ENCODE measurements at places on chromosomes 2 and 18.

GRCh38 chr2:232342635-232343565 lies 35.7 kb upstream of the ALPP start:
- DNase-seq: no peak

DNA sequence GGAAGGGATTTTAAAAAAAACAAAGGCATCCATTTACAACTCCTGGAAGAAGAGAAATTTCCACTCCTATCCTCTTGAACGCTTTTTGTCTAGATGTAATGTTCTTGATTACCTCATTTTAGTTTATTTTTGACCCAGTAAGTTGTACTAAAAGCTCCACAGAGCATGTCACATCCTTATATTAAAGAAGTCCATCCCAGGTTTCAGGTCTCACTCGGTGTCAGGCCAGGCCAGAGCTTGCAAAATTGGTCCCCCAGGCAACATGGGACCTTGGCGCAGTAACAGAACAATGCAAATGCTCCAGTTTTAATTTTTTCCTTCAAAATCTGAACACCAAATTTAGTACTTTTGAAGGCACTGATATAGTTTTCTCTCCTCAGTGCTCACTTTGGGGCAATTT lies 218.4 kb upstream of the REV1 start:
- DNase-seq: no peak

DNA sequence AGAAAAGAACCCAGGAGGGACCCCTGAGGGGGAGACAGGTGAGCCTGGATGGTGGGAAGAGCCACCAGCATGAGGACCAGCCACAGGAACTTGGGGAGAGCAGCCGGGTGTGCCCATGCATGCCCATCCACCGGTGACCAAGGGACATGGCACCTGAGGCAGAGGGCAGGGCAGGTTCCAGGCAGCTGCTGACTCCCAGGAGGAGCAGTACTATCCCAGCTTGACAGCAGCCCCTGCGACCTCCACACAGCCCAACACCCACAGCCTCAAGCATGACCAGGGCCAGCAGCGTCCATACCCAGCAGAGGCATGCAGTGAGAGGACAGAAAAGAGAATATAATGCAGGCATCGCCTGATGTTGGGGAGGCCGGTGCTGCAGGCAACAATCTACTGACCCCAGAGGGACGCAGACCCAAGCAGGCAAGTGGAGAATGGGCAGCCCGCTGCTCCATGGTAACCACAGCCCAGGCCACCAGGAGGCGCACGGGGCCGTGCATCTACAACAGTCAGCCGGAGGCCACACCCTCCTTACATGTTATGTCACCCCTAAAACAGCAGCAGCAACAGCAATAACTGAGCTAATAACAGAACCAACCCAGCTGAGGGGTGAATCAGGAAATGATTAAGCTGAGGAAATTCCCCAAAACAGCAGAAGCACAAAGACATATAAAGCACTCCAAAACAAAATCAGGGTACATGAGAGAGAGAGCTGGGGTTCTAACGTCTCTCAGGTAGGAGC lies 44.1 kb downstream of the ANKMY1 start:
- DNase-seq: no peak

GRCh38 chr2:8049176-8049575 lies 632.7 kb upstream of the ID2 start:
- no peak for DNase-seq

GRCh38 chr2:159157361-159158209 lies 128.9 kb downstream of the WDSUB1 start:
- no peak for DNase-seq

- no peak for DNase-seq
Observed at GRCh38 chr2:142562900-142563299, 314.6 kb upstream of the KYNU start.

- no peak for DNase-seq
Observed at GRCh38 chr2:43105586-43106558, 120.5 kb downstream of the ZFP36L2 start.

- DNase-seq: no peak
Observed at GRCh38 chr2:222433332-222434173, 9.2 kb downstream of the SGPP2 start.

DNA sequence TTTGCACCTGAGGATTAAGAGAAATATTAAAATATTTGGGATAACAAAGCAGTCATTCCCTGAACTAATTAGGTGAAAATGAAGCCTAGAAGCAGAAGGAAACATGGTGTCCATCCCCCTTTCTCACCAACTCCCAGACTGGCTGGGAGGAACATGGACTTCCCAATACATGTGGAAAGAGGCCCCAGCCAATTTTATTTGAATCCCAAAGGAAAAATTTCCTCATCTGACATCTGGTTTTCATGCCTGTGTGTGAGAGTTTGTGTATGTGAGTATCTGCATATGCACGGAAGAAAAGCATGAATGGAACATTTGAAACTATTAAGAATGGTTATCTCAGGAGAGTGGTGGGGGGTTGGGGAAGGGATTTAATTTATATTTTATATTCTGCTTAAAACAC lies 84.3 kb downstream of the COPS8 start:
- no peak for DNase-seq

DNA sequence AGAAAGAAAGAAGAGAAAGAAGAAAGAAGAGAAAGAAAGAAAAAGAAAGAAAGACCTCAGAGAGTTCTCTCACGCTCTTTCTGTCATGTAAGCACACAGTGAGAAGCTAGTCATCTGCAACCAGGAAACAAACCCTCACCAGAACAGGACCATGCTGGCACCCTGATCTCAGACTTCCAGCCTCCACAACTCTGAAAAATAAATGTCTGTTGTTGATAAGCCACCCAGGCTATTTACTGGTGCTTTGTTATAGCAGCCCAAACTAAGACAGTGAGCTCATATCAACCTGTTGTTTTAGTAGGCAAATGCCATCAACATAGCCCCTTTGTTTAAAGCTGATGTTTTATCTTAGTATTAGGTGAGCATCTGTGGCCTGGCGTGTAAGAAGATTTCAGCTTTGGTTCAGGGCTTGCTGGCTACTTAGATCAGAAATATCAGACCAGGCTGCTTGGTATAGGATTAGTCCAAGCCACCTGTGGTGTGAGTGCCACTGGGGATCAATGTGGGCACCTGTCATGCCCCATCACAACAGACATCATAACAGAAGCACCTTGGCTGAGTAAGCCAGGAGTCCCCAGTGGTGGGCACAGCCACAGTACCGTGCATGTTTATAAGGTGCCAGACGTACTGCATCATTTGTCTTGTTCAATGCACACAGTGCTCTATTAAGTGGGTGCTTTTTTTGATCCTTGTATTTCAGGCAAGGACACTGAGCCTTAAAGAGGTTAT lies 94.4 kb downstream of the LBH start:
- no peak for DNase-seq

DNA sequence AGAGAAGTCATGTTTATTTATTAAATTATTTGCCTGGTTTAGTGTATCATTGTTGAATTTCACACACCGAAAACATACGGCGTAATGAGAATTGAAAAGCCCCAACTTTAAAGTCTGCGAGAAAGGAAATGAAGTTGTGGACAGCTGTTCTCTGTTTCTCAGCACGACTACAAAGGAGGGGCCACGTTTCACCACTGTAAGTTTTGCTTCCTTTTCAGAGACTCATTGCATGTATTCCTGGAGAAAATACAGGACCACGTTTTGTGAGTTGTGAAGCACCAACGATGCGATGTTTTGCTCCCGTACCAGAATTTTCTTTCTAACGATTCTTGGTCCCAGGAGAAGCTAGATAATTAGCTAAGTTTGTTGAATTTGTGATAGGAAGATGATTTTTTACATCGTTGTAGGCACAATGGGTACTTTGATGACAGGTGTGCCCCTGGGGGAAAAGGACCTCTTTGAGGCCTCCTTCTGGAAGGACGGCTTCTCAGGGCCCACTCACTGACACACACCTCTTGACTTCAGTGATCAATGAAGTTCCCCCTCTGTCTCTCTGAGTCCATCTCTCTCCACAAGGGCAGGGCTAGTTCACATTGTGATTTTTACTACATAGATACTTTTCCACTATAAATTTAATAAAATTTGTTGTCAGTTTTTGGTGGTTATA lies 23.7 kb upstream of the ACKR3 start:
- no peak for DNase-seq

DNA sequence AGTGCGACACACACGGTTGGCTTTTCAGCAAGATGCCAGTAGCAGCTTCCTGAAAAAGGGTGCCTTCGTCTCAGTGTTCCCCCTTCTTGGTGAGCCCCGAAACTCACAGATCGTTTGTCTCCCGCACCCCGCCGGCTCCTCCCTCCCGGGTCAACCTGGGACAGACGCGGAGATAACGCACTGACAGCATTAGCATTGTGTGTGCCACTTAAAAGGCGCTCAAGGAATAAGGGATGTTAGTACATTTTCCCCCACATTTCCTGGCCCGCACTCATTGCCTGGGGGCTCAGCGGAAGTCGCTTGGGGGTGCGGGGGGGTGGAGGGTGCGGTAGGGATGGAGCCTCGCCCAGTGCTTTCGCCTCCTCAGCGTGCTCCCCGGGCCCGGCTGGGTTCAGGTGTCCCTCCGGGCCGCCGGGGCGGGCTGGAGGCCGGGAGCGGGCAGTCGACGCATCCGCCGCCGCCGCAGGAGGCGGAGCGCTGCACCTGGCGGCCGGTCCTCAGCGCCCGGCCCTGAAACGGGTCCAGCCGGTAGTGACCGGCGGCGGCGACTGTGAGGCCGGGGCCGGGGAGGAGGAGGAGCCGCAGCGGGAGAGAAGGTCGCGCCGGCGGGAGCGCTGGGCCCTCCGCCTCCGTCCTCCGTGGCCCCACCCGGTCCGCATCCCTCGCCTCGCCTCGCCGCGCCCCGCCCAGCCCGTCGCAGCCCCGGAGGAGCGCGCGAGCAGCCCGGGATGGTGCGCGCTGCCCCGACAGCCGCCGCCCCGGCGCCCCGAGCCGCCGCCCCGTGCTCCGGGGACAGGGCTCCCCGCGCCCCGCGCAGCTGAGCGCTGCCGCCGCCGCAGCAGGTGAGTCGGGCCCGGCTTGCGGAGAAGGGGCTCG lies at the start of gene MFSD6:
Gene MFSD6, plus strand, starts transcription at position 694 of the 876 bp plus-strand sequence. CDS start 27,675 bp downstream, outside the sequence.
- no peak for DNase-seq

DNA sequence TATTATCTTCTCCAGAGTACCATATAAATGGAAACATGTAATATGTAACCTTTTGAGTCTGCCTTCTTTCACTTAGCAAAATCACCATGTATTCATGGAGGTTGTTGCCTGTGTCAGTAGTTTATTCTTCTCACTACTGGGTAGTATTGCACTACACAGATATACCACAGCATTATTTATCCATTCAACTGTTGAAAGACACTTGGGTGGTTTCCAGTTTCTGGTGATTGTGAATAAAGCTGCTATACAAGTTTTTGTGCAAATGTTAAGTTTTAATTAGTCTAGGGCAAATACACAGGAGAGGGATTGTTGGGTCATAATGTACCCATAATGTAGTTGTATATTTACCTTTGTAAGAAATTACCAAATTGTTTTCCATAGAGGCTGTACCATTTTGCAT lies 29.6 kb upstream of the RPRD1A start:
- no peak for DNase-seq

DNA sequence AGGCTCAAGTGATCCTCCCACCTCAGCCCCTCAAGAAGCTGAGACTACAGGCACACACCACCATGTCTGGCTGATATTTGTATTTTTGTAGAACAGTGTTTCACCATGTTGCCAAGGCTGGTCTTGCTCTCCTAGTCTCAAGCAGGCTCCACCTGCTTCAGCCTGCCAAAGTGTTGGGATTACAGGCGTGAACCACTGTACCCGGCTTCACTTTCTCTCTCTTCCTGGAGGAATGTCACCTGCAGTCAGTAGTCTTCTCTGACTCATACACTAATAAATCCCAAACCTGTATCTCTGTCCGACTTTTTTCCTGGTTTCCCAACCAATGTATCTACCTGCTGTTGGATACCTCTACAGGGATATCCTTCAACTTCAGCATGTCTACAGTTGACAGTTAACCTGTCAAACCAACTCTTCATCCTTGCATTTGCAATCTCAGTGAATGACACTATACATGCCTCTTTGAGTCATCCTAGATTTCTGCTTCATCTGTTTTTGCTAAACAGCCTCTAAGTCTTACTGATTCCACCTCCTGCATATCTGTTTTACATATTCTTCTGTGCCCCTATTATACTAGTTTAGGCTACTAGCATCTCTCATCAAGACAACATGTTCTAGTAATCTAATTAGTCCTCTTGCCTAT lies 54.5 kb downstream of the RBBP8 start:
- no peak for DNase-seq

GRCh38 chr2:74850496-74851190 lies 16.7 kb downstream of the HK2 start:
- no peak for DNase-seq

GRCh38 chr2:127626175-127626574 lies 19.8 kb upstream of the GPR17 start:
- no peak for DNase-seq

GRCh38 chr2:233108611-233109490 lies 48.7 kb downstream of the INPP5D start:
- no peak for DNase-seq

DNA sequence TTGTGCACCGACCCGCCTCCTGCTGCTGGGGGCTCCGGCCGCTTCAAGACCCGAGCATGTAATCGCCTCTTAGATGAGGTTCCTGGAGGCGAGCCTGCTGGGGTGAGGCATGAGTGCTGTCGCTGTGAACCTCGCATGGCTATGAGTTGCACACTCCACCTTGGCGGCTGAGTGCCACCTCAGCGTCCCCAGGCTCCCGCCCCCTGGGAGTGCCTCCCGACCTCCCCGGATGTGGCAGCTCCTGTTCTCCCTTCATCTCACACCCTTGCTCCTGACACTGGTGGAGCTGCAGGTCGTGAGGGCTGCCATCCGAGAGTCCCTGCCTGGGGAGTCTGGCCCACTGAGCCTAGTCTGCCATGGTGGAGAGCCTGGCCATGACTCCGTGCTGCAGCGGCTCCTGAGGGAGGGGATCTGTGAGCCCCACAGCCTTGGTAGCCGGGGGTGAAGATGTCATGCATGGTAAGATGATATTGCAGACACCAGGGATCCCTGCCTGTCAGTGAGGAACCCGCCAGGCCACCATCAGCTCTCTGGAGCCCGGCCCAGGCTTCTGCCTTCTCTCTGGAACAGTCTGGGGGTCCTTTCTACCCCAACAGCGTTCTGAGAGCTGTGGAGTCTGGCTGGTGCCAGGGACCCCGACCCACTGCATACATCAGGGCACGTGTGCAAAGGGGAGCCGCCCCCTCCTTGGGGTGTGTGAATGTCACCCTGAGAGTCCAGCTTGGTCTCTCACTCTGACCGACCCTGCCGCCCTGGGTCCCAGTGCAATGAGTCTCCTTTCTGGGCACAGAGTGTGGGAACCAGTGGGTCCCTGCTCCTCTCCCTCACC lies 61.6 kb upstream of the HS6ST1 start:
- DNase-seq: no peak

DNA sequence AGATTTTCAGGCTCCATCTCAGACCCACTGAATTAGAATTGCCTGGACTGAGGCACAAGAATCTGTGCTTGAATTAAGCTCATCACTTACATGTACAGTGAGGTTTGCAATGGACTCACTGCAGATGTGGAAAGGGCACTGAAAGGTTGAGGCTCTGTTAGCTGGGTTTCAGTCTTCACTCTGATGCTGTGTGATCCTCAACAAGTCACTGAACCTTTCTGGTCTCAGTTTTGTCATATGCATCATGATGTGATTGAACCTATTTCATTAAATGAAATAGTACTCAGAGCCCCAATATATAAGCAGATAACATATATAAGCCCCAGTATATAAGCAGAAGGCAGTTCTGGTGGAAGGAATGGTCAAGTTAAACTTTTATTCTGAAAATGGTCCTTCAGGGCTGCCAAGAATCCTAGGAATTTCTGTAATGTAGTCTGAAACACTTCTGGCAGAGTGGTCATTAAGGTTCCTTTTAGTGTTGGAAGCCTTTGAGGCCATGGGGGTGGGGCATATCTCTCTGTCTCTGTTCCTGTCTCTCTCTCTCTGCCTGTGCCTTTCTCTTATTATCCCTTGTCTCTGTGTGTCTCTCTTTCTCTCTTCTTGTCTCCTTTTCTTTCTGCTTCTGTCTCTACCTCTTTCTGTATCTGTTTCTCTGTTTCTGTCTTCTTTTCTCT lies 110.4 kb downstream of the ADCYAP1 start:
- DNase-seq: no peak

All from right renal cortex interstitium (tissue), 3 donors.